Stimulated activated CD4-positive, alpha-beta T cell treated with anti-CD3 and anti-CD28 coated beads, Interleukin-12 subunit alpha, Interleukin-12 subunit beta, amount 100 ng/mL, for 24 hours (primary cell): ENCODE measurements at places on chromosomes 12 and 14.

- DNase-seq, result no peak
These were observed 329.0 kb downstream of the C12orf75 start for GRCh38 chr12:105659355-105660075.

DNA sequence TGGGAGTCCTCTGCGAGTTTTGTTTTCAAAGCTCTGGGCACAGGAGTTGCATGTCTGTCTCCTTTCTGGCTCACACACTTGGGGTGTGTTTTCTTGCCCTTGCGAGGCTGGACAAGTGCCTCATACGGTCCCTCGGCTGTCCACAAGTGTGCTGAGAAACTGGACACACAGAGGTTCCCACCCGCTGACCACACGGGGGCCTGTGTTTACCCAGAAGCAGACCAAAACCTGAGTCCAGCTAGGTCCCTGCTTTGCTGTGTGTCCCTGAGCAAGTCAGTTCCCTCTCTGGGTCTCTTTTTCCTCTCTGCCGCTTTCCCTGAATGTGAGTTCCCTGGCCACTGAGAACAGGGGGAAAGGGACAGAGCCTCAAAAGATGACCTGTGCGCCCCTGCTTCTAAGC is 678 bp upstream of the OAS2 start:
- no peak for DNase-seq

DNA sequence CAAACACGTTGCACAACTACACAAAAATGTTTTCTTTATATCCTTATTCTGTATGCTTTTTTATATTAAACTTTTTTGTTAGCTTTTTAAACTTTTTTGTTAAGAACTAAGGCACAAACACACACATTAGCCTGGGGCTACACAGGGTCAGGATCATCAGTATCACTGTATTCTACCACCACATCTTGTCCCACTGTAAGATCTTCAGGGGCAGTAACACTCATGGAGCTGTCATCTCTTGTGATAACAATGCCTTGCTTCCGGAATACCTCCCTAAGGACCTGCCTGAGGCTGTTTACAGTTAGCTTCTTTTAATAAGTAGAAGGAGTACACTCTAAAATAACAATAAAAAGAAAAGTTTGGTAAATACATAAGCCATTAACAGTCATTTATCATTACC is 42.2 kb downstream of the PLEKHA5 start:
- no peak for DNase-seq

GRCh38 chr14:41144370-41144769 is 462.3 kb upstream of the LRFN5 start:
- DNase-seq, result no peak

DNA sequence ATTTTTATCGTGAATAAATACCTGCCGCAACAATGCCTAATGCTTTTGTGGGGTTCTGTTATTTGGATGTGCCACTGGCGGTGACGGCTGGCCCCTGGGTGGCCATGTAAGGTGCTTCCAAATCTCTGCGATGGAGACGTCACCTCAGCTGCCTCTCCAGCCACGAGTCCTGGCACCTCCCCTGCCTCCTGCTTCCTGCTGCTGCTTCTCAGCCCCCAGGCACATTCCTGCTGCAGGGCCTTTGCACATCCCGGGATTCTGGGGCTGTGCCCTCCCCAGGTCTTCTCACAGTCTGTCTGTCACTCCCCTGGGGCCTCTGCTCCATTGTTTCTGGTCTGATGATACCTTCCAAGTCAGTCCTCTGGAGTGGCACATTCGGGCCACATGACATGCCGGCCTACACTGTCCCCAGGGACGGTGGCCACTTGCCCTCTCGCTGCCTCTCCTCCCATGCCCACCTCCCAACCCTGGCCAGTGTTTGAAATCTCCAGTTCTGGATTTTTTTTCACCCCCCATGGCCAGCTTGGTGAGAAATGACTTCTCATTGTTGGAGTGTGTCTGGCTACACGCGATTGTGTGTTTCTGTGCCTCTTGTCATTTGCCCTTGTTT is 151.8 kb downstream of the KIF26A start:
- DNase-seq, result no peak

GRCh38 chr12:79925492-79925891 is 9.4 kb downstream of the PPP1R12A start:
- DNase-seq, result no peak

DNA sequence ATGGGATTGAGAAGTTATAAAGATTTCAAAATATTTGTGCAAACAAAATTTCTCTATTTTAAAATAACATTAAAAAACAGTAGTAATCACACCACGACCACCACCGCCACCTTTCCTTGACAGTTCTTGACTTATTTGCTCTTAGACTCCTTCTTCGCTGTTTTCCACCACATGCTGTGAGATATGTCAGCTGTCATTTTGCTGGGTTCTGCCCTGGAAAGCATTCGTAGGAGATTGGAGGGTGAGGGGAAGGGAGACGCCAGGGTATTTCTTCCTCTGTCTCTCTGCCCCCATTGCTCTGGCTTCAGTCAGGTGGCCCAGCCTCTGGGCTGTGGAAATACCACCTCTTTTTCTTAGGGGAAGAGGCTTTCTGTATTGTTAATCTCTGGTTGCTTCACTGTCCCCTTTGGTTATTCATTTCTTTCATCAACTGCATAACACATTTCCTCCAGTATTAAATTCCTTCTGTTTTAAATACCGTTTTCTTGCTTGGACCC is 186.2 kb downstream of the NEDD1 start:
- no peak for DNase-seq

DNA sequence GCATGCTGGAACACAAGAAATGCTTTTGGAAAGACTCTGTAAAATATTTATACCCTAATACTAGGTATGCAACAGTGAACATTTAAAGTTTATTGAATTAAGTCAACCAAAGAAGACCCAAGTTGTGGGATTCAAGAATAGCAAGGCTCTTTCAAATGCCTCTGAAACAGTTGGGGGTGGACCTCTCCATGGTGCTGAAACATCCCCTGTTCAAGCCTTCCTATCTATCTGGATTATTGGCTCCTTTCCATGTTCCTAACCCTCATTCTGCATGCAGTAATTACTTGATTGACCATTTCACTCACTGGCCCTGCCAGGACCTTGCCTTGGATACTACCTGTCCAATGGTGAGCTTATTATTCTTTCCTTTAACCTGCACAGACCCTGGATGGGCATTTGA is 349.7 kb downstream of the NRXN3 start:
- peak; percentile 8 for DNase-seq

DNA sequence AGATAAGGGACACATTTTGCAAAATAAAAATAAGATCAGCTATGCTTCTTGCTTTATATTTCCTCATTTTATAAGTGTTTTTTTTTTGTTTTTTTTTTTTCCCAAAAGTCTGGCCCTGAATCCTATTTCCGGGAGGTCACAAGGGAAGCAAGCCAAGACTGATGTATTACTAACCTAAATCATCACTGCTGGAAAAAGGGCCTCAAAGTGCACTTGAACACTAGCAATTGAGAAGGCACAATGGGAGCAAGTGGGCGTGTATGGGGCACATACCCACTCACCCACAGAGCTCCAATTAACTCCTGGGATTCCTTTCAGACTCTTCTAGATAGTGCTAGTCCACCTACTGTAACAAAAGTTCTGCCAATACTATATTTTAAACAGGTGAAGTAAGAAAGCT is 58.8 kb downstream of the STON2 start:
- no peak for DNase-seq

GRCh38 chr14:99382781-99383471 is 97.7 kb downstream of the SETD3 start:
- no peak for DNase-seq

DNA sequence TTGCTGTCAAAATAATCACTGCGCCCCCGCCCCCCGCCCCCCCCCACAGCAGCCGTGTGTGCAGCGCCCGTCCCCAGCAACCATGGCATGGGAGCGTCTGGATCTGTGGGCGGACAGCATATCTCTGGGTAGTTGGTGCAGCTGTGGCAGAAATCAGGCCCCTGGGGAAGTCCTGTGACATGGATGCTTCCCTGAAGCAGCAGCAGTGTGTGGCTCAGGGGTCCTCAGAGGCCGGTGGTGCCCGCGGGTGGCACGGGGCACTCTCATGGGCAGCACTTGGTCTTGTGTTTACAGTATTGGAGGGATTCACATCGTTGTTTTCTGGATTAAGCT is 19.2 kb downstream of the XRCC3 start:
- DNase-seq, result no peak

DNA sequence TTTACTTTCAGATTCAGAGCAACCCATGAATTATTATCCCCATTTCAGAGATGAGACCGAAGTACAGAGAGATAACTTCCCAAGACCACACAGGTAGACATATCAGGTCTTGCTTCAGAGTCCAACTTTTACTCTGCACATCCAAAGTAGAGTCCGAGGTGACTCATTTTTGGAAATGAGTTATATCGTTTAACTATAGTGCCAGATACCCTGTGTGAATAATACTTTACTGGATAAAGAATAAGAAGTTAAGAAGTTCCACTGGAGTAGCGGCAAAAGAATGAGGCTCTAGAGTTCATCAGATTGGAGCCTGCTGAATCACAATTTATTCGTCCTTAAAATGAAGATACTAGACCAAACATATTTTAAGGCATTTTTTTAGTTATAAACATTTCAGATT is 124.7 kb downstream of the EPS8 start:
- no peak for DNase-seq

- DNase-seq, result no peak
These were observed 34.8 kb upstream of the SELPLG start for GRCh38 chr12:108668542-108668941.

GRCh38 chr14:75380656-75381055 is 47.2 kb upstream of the JDP2 start:
- no peak for DNase-seq
